ENCODE measurements at places on chromosomes 2 and 18. TPM values are rescaled to one million over a fixed set of nuclear protein-coding genes. Genes with fewer than 3 reads are reported as not detected.

FBXO48 gene
- 0.99 TPM for total RNA-seq

- DNase-seq = no peak
- no peaks in the 10 kb centered on the region for H3K27me3 ChIP-seq
- no peak overlapping the region for H3K27ac ChIP-seq
- H3K4me1 ChIP-seq = no peaks in the 10 kb centered on the region
- no peak overlapping the region for H3K4me3 ChIP-seq
Observed at GRCh38 chr2:157076526-157077161, 180.9 kb upstream of the GALNT5 start.

MOGAT1 gene
- not detected for total RNA-seq

- H3K36me3 ChIP-seq = no peaks in the 10 kb centered on the region
- no peaks in the 10 kb centered on the region for H3K27me3 ChIP-seq
- H3K4me3 ChIP-seq = no peak overlapping the region
- peaks cover 14% of the 10 kb centered on the region for H3K4me1 ChIP-seq
- no peak for DNase-seq
Observed at GRCh38 chr2:174049895-174050294, 84.7 kb upstream of the SP3 start.

DNA sequence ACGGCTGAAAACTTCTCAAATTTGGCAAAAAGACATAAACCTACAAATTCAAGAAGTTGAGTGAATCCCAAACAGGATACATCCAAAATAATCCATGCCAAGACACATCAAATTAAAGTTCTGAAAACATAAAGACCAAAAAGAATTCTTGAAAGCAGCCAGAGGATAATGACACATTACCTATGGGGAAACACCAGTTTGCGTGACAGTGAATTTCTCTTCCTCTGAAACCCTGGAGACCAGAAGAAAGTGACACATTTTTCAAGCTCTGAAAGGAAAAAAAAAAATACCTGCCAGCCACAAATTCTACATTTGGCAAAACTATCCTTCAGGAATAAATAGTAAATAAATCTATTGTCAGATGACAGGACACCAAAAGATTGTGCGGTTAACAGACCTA lies 86.0 kb upstream of the AFF3 start:
- no peak for DNase-seq
- H3K27me3 ChIP-seq = no peaks in the 10 kb centered on the region
- H3K36me3 ChIP-seq = no peaks in the 10 kb centered on the region
- no peaks in the 10 kb centered on the region for H3K4me1 ChIP-seq
- H3K4me3 ChIP-seq = no peak overlapping the region

DNA sequence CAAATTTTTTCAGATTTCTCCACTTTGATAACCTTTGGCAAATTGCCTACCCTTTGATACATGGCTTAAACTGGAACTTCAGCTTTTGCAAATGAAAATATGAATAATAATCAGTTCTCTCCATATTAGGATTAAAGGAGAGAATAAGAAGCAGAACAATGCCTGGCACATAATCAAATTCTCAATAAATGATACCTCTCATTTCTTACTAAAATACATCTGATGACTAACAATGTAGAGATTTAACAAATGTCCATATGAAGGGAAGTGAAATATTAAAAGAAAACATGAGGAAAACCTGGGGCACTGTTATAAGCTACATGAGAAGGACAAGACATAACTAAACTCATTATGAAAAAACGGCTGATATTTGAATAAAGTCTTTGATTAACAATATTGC lies 1103.6 kb downstream of the LRP1B start:
- H3K4me3 ChIP-seq = no peak overlapping the region
- no peaks in the 10 kb centered on the region for H3K4me1 ChIP-seq
- no peak overlapping the region for H3K27ac ChIP-seq
- no peaks in the 10 kb centered on the region for H3K27me3 ChIP-seq

SOS1 gene
- 39.8 TPM for total RNA-seq

DNA sequence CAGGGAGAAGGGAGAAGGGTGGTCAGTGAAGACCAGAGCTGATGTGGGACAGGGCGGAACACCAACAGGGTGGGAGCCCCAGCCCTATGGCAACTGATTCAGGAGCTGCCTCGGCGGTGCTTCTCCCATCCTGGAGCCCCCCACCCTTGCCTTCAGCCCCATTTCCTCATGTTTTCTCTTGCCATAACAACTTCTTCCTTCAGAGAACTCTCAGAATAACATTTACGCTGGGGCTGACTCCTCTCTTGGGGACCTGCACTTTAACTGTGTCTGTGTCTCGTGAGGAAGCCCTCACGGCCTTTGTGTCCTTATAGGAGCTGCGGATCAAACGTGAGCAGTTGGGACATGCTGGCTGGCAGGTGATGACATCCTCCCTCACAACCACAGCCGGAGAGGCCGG lies 116.4 kb upstream of the SNTG2 start:
- H3K36me3 ChIP-seq = no peaks in the 10 kb centered on the region
- no peak overlapping the region for H3K27ac ChIP-seq
- peaks cover 12% of the 10 kb centered on the region for H3K4me1 ChIP-seq
- no peaks in the 10 kb centered on the region for H3K27me3 ChIP-seq

DNA sequence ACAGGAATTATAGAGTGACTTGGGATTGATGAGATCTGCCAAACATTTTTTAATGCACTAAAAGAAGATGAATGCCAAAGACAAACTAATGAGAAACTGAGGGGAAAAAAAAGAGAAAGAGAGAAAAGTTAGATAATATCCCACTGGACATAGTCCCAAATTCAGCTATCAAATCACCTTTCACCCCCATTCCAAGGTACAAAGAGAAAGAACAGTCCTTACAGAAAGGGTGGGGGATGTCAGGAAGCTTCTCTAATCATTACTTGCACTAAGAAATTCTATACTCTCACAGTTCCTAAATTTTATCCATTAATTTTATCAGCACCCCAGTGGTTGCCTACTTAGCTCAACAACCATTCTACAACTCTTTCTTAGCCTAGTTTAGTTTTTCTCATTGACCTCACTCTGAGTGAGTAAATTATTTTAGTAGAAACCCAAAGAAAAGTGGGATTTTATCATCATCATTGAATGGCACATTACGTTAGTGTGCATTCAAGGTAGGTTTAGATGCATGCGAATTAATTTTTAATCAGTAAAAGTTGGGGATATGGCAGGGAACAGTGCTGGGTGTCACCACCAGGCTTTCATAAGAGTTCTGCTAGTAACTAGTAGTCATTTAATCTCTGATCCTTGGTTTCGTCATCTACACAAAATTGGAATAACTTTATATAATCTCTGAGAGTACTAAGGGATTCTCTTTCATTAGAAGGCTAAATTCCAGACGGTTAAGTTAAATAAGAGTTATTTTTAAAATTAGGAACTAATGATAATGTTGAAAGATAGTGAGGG lies 85.3 kb upstream of the CYTIP start:
- H3K27me3 ChIP-seq = no peaks in the 10 kb centered on the region
- H3K4me1 ChIP-seq = no peaks in the 10 kb centered on the region
- no peak for DNase-seq
- no peaks in the 10 kb centered on the region for H3K36me3 ChIP-seq
- no peak overlapping the region for H3K27ac ChIP-seq

REG3A gene
- total RNA-seq = not detected

RGPD3 gene
- 0.95 TPM for total RNA-seq

Measured in sigmoid colon (tissue), 7 donors.